ENCODE measurements at places on chromosomes 12 and 14.

- DNase-seq = no peak
These were observed 57.4 kb upstream of the LRFN5 start for GRCh38 chr14:41549282-41549681.

DNA sequence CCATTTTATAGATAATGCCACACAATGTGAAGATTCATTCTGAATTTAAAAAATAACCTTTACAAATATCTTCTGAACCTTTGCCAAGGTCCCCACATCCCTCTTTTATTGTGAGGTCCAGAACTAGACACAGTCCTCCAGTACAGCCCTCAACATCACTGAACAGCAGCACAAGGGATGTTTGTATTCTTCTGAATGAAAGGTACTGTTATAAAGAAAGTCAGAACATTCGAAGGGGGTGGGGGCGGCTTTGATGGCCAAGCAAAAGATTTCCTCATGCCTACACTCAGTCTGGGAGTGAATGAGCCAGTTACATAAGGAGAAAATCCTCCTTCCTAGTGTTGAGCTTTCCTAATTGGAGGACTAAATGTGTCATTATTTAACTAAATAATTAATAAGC lies 77.3 kb downstream of the PPM1A start:
- DNase-seq = no peak

DNA sequence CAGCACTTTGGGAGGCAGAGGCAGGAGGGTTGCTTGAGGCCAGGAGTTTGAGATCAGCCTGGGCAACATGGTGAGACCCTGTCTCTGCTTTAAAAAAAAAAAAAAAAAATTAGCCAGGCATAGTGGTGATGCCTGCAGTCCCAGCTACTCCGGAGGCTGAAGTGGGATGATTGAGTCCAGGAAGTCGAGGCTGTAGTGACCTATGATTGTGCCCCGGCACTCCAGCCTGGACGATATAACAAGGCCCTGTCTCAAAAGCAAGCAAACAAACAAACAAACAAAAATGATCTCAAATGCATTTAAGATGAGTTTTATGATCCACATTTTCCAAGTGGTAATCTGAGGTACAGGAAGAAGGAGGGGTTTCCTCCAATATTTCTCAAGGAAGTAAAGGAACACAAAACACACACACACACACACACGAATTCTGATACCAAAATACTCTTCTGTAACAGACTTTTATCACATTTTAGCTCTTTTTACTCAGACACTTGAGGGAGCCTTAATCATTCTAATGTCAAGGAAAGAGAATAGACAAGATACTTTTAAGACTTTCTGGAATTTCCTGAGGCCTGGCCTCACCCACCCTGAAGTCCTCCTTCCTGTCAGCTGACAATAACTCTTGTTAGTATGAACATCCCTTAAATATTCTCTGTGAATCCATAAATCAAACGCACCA lies 44.4 kb upstream of the CERS5 start:
- no peak for DNase-seq

DNA sequence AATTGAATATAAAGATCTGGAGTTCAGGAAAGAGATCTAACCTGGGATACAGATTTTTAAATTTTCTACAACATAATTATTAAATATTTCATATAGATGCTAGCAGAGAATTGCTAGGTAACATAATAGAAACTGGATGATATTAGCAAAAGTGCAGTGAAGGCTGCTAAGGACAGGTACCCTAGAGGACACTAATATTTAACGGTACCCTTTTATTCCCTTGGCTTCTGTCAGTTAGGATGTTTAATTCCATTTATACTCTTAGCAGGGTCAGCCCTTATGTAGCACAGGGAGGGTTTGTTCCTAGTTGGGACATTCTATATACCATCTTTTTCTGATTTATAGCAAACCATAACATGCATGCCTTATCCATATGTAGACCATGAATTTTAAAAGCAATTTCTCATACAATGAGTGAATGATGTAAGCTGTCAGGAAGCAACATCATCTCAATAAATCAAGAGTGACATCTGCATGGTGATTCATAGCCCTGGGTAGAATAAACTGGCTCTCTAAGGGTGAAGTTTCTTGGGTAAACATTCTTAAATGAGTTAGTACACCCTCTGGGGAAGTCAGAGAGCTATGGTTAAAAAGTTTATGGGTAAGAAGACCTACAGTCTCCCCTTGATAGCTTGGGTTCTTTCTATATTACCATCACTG lies 404.4 kb upstream of the MGAT4C start:
- no peak for DNase-seq

GRCh38 chr12:96143827-96144565 lies 50.2 kb upstream of the ELK3 start:
- DNase-seq = no peak

- peak; percentile 29 for DNase-seq
These were observed 27.9 kb downstream of the RHOF start for GRCh38 chr12:121765573-121765972.

DNA sequence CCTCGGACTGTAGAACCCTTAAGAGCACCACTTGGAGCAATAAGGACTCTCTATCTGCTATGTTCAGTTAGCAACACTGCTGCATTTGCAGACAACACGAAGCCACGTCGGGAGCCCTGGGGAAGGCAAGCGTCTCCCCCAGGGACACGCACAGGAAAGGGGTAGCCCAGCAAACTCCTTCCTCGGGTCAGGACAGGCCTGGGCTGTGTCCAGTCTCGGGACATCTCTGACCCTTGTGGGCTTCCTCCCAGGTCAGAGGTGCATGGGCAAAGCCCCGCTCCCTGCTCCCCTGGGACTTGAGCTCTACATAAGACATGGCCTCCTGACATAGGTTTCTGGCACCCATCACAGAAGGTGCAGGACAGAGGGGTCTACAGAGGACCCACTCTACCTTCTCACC lies 119.5 kb downstream of the PIWIL1 start:
- DNase-seq = no peak

DNA sequence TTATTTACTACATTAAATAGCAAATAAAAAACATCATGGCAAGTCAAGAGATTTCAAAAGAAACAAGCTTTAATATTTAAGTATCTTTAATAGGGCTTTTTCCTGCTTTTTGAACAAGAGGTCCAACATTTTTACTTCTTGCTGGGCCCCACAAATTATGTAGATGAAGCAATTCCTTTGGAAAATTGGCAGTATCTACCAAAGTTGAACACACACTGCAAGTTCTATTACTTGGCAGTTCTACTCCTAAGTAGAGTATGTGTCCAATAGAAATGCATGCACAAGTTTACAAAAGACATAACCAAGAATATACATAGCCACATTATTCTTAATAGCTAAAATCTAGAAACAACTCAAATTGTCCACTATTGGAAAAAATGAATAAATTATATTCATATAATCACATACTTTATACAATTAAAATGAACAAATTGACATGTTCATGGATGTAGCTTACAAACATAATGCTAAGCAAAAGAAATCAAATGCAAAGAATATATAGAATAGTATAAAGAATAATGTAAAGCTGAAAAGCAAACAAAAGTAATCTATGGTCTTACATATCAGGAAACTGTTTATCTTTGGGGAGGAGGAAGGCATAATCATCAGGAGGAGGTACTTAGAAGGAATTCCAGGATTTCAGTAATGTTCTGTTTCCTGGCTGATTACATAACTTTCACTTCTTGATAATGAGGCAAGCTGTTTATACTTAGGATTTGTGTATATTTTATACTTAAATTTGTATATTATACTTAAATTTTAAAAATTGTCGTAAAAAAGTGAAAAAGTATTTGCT lies 6.5 kb upstream of the TMBIM4 start:
- no peak for DNase-seq

GRCh38 chr12:104457746-104458693 lies 1.3 kb downstream of the CHST11 start:
- peak; percentile 45 for DNase-seq

- no peak for DNase-seq
These were observed 646 bp upstream of the DNAJC22 start for GRCh38 chr12:49345825-49346658.

- DNase-seq = no peak
These were observed 7.4 kb downstream of the TMEM120B start for GRCh38 chr12:121719926-121720414.

GRCh38 chr12:131140069-131140435 lies 186.3 kb downstream of the ADGRD1 start:
- no peak for DNase-seq

- no peak for DNase-seq
These were observed 123.6 kb downstream of the METTL25 start for GRCh38 chr12:82481954-82482353.

DNA sequence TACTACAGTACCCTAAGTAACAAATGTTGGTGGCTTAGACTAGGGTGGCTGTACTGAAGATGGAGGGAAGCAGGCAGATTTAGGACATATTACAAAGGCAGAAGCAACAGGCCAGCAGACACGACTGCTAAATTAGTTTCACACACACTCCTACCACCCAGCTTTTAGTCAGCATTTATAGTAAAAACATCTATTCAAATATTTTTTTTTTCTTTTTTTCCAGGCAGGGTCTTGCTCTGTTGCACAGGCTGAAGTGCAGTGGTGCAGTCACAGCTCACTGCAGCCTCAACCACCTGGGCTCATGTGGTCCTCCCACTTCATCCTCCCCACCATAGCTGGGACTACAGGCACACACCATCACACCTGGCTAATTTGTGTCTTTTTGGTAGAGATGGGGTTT lies 72.9 kb downstream of the CDK17 start:
- no peak for DNase-seq

DNA sequence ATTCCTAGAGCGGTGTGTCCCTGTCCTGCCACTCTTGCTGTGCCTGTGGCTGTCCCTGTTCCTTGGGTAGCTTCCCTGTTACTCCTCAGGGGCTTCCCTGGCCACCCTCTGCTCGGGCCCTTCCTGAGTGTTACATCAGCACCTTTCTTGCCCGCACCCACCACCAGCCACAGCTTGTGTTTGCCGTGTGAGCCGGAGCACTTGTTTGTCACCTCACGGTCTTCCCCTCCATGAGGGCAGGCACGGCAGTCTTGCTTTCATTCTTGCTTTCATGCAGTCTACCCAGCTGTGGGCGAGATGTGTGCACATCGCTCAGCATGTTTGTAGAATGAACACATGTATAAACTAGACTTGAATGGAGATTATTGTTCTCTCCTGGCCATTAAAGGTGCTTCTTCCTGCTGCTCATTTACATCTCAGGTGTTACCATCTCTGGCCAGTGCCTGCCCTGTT lies 42.0 kb downstream of the TRAF3 start:
- no peak for DNase-seq

DNA sequence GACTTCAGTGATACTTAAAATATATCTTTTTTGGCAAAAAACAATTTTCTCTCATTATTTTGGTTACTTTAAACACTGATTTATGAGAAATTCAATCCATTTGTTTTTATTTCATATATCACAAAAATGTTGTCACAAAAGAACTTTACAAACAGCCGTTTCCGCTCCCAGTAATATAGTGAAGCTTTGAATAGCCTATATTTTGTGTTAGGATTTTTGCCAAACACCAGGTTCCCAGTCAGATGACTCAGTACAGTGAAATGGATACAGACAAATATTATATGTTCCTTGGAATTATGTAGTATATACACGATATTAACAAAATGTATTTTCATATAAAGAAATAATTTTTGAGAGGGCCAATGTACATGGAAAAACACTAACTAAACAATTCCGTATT lies 411.1 kb downstream of the CCER1 start:
- DNase-seq = no peak

GRCh38 chr12:50052964-50053363 lies 4.4 kb upstream of the ASIC1 start:
- no peak for DNase-seq

DNA sequence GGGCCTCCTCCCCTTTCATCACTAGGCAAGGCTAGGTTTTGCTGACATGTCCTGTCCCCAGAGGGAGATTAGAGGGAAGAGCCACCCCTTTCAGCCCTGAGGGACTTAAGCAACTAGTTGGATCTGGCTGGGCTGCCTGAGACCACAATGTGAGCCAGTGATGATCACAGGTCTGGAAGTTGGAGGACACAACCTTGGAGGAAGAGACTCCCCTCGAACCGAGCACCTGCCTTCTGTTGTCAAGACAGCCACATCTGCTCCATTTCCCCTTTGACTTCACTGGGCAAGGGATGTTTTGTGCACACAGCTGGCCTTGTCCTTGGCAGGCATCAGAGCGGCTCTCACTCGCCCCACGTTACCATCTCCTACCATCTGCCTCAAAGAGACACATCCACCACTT lies 31.4 kb downstream of the MVK start:
- no peak for DNase-seq

GRCh38 chr12:123853396-123854070 lies 91.4 kb downstream of the DNAH10 start:
- DNase-seq = no peak

Measured in hematopoietic multipotent progenitor cell treated with erythropoietin and hydrocortisone succinate and interleukin-3 and kit ligand, for 17 days (in vitro differentiated cells).